ENCODE measurements at places on chromosomes 1 and 21.

DNA sequence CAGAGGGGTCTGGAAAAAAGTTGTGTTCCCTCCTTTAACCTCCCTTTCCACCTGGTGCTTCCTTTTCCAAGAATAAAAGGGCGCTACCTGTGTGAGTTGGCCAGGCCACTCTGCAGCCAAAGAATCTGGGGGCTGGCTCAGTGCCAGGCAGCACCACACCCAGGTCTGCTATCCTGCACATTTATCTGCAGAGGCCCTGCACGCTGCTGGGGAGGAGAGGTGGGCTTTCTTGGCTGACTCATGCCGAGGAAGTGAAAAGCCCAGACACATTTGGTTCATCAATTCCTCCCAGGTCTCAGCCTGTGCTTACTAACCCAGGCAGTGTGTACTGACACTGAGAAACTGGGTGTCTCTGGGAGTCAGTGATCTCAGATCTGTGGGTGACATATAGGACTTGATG, 79.8 kb upstream of the F3 start:
- DNase-seq: no peak

DNA sequence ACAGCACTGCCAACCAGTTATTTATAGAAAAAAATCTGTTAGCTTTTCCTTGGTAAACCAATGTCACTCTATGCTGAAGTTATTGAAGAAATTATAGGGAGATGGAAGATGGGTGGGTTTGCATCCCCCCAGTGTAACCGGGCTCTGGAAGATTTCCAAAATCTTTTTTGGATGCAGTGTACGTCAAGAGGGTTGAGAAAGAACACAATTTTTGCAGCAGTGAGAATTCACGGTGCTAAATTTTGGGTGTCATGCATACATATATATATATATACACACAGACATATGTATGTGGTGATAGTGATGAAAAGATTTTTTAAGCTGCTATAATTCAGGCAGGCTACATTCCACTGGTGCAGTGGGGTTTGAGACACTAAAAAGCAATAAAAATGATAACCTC, 91.4 kb upstream of the MAGI3 start:
- no peak for DNase-seq

- DNase-seq: peak; percentile 20
These were observed 40.2 kb downstream of the IL12RB2 start for GRCh38 chr1:67347688-67348472.

DNA sequence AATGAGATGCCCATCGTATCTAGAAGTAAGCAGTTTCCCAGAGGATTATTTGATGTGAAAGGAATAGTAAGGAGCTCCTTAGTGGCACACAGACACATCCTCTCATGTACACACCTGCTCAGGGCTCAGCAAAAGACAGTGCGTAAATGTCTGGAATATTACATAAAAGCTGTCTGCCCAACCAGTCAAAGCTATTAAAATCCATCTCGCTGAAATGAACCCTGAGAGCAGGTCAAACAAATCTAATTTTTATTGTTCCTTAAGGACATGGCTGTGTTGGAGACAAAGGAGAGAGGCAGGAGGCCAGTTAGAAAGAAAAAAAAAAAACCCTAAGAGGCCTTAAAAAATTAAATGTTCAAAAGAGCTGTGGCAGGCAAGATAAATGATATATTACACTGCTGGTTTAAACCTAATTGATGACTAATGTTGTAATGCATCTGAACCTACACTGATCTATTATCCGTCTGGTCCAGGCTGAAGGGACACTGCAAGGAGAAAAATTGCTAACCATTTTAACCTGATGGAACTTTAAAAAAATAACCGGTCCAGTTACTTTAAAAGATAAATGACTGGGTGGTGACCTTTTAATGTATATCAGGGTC, 58.5 kb upstream of the FGGY start:
- no peak for DNase-seq

DNA sequence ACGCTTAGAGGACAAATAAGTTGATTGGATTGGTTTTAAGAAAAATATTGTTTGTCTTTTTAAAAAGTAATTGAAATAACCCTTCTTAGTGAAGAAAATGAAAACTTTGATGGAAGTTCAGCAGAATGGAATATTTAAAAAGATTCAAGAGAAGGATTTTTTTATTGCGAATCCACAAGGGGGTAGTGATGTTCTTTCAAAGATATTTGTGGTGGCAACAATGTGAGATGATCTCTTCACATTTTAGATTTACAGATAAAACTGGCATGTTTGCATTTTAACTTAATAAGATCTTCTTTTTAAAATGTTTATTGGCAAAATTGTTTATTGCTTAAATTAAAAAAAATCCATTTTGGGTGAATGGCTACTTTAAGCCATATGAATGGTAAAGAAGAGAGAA, 8.9 kb downstream of the CAMTA1 start:
- no peak for DNase-seq

DNA sequence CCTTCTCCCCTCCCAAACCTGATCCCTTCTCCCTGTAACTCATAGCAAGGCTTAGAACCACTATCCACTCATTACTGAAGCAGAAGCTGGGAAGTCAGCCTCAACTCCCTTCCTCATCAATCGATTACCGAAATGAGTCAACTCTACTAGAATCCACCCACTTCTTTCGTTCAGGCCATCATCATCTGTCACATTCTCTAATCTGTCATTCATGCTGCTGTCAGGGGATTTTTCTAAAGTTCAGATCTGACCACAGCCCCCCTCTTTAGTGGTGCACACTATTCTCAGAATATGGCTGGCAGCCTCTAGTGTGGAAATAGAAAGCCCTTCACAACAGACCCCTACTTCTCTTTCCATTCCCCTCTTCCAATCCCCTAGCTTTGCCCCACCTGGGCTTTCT, 5.1 kb downstream of the NT5C1A start:
- no peak for DNase-seq

GRCh38 chr21:26845066-26845758, at the start of gene ADAMTS1:
Gene ADAMTS1 (minus strand): TSS chr21:26845409. CDS start chr21:26844954, 455 bp downstream.
- peak; percentile 77 for DNase-seq

- no peak for DNase-seq
These were observed 87.0 kb upstream of the RUNX1 start for GRCh38 chr21:35136106-35136505.

GRCh38 chr1:21633141-21633755, 35.9 kb downstream of the RAP1GAP start:
- no peak for DNase-seq

DNA sequence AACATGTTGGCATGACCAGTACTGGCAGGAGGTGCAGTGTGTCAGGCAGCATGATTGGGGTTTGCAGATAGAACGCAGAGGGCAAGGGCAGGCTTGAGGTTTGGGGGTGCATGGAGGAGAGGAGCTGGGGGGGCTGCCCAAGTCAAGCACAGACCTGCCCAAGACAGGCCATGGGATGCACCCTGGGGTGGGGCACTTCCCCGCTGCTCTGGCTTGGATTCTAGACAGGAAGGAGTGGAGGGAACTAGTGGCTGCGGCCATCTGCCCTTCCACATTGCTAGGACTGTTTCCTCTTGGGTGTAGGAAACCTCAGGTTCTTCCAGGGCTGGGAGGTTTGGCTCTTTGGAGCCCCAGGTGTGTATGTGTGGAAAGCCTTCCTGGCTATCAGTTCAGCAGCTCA, 3.0 kb downstream of the PDXK start:
- no peak for DNase-seq

- no peak for DNase-seq
These were observed 6.1 kb downstream of the PLPP3 start for GRCh38 chr1:56573311-56573710.

DNA sequence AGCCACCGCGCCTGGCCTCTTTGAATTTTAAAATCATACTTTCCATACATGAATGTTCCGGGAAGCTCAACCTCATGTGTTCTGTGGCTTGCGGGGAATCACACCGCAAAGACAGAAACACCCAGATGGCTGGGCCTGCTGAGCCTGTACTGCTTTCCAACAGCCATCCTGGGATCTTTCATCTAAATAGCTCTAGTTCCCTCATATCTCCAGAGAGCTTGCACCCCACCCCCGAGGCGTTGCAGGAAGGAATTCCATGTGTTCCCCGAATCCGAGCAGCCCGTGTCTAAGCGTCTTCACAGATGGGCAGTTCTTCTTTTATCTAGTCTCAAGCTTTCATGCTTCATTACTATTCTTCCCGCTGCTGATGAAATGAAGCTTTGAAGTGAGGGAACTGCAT, 66.4 kb downstream of the IGSF21 start:
- DNase-seq: no peak

GRCh38 chr21:29193901-29194300, 63.5 kb downstream of the MAP3K7CL start:
- no peak for DNase-seq

DNA sequence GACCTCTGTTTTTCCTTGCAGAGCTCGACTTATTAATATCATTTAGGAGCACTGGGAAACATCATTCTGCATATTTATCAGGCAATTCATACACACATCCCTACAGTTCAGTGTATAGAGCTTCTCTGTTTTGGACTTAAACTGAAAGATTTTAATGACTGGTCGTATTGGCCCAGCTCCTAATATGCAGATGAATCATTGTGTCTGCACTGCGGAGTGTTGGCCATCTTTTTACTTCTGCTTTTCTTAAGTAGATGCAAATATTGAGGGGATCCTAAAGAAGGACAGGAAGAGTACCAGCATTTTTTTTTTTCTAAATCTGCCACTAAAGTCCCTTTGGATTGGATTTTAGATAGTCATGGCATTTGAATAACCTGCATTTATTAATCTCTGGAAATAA, 154.8 kb downstream of the BACH1 start:
- DNase-seq: no peak

DNA sequence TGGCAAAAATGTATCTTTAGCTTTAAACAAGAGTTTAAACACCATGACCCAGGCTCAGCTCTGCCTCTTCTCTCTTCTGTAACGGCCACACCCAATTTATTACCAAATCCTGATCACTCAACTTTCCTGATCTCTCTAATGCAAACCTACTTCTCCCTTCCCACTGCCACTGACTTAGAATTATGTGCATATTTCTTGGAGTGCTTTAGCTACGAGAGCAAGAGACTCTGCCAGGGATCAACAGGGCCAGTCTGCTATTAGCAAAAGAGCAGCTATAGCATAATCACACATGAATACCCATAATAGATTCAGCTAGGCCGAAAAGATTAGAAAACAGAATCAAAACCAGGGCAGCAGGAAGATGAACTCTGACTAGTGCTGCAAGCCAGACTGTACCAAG, 215.5 kb downstream of the MRPL39 start:
- no peak for DNase-seq

- DNase-seq: no peak
These were observed 42.6 kb downstream of the BACE2 start for GRCh38 chr21:41210426-41211059.

- no peak for DNase-seq
These were observed 286.1 kb upstream of the ESRRG start for GRCh38 chr1:217009376-217009775.

GRCh38 chr1:203444171-203444576, 31.4 kb upstream of the PRELP start:
- DNase-seq: no peak

GRCh38 chr1:210241121-210241520, 8.5 kb downstream of the SERTAD4 start:
- no peak for DNase-seq

DNA sequence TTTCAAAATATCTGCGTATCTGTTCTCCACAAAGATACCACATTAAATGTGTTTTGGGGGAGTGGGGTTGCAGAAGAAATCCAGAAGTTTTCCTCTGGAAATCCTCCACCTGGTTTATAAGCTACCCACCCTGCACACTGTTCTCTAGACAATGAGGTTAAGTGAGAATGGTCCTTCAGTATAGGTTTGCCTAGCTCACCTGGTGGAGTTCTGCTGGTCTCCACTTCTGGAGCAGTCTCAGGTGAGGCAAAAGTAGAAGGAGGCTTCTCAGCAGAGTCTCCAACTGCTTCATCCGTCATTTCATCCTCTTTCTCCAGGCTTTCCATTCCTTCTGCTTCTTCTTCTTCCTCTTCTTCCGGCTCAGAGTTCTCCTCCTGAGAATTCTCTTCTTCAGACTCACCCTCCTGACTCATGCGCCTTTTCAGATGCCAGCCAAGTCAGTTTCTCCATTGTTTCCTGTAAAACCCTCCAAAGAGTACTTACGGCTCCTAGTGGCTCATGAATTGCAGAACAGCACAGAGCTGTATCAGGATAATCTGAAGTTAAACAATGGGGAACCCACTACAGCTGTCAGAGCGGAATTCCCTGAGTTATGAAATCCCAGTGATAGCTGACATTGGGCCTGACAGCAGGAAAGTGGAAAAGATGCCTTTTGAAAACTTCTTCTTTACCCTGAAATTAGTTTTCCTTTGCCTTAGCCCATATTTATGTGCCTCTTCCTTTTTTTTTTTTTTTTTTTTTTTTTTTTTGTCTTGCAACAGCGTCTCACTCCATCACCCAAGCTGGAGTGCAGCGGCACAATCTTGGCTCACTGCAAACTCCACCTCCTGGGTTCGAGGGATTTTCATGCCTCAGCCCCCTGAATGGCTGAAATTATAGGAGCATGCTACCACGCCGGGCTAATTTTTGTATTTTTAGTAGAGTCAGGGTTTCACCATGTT, 38.5 kb downstream of the MSTO1 start:
- DNase-seq: peak; percentile 70

GRCh38 chr1:27000817-27001460, 7.4 kb downstream of the TRNP1 start:
- no peak for DNase-seq

GRCh38 chr1:88741413-88741812, 57.3 kb downstream of the PKN2 start:
- DNase-seq: no peak

GRCh38 chr1:114219172-114219868, 65.7 kb upstream of the SYT6 start:
- no peak for DNase-seq

GRCh38 chr1:157161901-157162300, 23.7 kb upstream of the ETV3 start:
- no peak for DNase-seq

- no peak for DNase-seq
These were observed 179.6 kb downstream of the LMO4 start for GRCh38 chr1:87508247-87508787.

- no peak for DNase-seq
These were observed 192.5 kb upstream of the GREM2 start for GRCh38 chr1:240804475-240804874.

DNA sequence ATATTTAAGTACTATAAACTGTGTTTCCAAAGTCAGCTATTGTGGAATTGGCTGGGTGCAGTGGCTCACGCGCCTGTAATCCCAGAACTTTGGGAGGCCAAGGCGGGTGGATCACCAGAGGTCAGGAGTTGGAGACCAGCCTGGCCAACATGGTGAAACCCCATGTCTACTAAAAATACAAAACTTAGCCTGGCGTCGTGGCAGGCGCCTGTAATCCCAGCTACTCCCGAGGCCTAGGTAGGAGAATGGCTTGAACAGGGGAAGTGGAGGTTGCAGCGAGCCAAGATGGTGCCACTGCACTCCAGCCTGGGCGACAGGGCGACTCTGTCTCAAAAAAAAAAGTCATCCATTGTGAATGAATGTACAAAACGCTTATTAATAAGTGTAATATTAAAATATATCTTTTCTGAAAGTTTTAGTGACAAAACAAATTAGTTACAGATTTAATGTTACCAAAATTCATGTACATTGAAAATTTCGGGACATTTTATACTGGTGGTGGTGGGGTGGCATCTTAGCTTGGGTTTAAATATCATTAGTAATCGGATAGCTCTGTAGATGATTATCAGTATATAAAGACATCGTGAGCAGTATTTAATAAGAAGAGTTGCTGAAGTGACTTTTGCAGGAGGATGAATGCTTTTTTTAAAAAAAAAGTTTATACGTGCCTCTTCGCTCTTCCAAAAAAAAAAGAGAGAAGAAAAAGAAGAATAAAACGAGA, 503 bp upstream of the SRSF11 start:
- no peak for DNase-seq

GRCh38 chr1:157193702-157194391, 55.7 kb upstream of the ETV3 start:
- peak; percentile 84 for DNase-seq

All from HuH-7.5 (cell line).